Astrocyte (in vitro differentiated cells and primary cell): ENCODE measurements at places on chromosomes 12 and 14.

DNA sequence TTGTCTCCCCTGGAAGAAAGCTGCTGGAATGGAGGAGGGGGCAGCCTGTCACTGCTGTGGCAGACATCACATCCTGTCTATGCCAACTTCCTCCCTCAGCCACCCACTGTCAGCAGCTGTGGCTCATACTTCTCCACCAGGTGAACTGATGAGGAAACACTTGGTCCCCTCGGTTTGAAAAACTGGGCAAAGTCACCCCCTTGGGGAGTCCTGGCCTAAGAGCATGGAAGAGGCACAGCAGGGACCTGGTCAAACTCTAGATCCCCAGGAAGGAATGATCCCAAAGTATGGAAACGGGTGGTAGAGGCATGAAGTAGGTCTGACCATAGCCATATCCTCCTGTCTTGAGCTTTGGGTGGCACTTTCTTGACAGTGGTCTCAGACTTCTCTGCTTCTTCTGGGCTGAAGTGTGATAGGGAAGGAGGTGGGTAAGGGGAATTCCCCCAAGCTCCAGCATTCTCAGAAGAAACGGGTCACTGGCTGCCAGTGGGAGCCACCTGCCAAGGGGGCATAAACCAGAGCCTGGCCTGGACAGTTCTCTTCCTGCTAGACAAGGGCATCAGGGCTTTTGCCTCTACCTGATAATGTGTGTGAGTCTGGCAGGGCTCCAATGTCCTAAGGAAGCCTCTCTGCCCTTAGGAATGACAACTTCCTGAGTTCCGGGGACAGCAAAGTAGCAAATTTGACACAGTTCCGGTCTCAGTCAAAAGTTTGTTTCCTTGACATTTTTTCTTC is 36.0 kb downstream of the FMNL3 start:
- no peak for DNase-seq

DNA sequence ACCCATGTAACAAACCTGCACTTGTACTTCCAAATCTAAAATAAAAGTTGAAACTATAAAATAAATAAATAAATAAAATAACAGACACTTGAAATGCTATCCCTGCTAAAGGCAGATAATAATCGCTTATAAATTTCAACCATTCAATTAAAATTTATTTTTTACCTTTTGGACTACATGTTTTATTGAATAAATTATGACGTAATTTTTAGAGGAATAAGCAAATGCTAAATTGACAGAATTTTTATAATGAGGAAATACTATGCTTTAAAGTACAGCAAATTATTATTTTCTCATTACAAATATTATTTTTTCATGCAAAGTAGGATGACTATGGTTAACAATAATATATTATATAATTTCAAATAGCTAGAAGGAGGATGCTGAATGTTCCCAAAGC is 658.6 kb upstream of the LMO3 start:
- no peak for DNase-seq

DNA sequence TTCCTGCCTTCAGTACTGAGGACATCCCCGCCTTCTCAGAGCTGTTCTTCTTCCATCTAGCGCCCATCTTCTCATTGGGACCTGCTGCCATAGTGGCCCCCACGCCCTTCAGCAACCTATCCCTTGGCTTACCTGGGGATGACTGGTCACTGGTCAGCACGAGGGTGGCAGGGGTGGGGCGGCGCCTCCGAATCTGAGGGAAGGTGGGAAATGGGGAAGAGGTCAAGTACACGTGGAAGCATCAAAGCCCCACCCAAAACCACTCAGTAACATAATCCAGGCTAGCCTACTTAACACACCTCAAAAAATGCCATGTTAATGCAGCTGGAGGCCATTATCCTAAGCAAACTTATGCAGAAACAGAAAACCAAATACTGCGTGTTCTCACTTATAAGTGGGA is 4.3 kb downstream of the PPP1R1A start:
- DNase-seq, result no peak

- no peak for DNase-seq
These were observed 20.2 kb upstream of the PPP1R13B start for GRCh38 chr14:103867523-103867953.

DNA sequence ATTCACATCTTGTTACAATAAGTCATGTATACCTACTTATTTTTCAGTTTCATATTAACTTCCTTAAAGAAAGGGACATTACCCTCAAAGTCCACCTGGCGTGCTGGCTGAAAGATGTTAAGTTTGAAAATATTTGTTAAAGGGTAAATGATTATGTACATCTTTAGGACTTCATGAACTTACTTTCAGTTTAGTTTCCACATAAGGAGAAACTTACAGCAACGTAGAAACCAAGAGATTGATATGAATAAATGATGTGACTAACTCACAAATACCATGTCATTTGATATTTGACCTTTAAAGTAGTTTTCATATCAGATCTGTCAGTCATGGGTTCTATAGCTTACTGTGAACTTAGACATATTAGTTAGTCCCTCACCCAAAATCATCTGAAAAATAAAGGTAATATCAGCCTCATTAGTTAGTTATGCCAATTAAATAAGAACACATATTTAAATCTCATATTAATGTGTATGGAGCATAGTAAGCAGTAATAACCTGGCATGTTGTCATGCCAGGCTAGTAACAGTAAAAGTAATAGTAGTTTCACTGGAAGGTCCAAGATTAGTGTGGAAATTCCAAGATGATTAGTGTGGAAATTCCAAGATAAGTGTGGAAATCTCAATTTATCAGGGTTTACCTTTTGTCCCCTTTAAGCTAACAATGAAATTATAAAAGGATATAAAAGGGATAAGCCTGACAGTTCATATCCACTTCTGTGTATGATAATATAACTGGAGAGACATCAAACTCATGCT is 1.9 kb upstream of the CLEC2D start:
- peak; percentile 18 for DNase-seq

DNA sequence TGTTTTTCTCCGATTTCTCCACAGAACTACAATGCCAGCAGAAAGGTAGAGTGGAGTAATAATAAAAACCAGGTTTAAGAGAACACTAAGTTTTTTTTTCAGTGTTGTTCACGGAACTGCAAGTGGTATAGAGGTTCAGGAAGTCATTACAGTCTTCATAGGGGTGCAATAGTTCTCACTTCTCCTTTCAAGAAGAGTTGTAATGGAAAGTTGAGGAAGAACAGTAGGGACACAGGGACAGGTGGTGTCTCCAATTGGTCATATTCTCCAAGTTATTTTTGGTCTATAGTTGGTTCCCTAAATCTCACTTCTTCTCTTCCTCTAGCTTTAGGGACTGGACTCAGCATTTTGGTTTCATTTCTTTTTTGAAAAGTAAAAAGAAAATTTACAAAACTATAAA is 894.0 kb downstream of the NRXN3 start:
- no peak for DNase-seq

DNA sequence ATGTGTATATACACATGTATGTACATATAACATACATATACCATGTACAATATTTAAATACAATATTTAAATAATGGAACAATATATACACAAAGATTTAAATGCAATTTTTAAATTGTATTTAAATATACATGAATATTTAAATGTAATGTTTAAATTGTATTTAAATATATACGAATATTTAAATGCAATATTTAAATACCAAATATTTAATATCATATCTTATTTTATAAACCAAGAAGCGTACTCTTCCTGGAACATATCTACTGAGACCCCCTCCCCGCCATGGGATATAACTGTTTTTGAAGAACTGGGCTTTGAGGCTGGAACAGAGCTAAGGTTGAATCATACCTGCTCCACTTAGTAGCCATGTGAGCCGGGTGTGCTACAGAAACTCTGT is 29.8 kb upstream of the RIMBP2 start:
- no peak for DNase-seq

GRCh38 chr14:60981633-60982455 is 799 bp downstream of the SLC38A6 start:
- peak; percentile 89 for DNase-seq

DNA sequence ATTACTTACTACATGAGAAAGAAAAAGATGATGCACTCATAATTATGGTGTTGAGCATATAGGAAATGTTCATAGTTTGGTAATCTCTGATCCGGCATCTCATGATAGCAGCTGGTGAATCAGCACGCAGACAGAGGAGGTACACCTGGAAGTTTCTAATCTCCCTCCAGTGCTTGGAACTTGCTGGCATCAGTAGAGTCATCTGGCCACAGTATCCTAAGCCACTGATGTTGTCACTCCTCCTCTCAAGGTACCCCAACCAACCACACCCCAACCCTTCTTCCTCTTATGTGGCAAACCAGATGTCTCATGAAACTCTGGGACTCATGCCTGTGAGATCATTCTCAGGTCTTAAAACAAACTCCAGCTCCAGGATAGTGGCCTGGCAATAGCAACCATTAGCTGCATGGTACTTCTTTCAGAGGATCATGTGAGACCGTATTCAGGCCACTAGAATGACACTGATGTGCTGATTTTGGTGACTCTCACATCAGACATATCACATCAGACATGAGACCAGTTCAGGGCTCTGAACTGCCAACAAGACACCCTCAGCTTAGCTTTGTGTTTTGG is 143.0 kb downstream of the RASSF9 start:
- no peak for DNase-seq

DNA sequence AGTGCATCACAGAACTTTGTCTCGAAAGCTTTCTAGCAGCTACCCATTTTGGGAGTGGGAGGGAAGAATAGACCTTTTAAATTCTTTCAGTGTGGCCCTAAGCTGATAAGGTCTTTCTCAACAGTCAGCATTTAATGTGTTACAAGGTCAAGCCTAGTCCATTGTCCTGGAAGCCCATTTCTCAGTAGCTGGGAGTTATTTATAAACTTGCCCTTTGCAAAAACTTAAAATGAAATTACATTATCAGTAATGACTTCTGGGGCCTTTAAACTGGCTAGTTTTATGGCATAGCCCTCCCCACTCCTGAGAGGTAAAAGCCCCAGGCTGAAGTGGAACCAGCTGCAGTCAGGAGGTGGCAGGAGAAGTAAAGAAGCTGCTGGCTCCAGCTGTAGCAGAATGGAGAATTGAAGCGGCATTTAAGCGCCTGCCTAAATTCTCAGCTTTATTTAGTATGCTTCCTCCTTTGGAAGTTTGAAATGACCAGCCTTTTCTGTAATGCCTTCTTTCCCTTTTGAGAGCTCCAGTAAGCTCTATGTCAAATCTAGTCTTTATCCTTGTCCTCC is 12.4 kb downstream of the COPZ1 start:
- DNase-seq, result no peak

GRCh38 chr12:125357561-125357960 is 292.3 kb downstream of the AACS start:
- no peak for DNase-seq

- no peak for DNase-seq
These were observed 4.4 kb downstream of the ZFP36L1 start for GRCh38 chr14:68788275-68788995.

- DNase-seq, result no peak
These were observed 38.7 kb downstream of the ARID2 start for GRCh38 chr12:45768194-45768593.

DNA sequence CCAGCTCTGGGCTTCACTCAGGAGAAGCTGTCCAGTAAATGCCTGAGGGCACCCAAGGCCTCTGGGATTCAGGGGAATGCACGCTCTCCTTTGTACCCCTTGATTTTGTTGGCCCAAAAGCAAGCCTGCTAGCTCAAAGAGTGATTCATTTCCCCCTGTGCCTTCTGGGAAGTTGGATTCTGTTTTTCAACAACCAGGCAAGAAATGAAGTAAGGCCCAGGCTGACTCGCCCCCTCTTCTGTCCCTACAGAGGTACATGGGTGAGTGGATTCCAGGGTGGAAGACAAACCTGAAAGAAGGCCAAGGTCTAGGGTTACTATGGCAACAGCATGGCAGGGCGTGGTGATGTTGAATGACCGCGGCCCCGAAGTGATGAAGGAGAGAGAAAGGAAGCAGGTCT is 9.3 kb upstream of the SERPINA5 start:
- peak; percentile 39 for DNase-seq

DNA sequence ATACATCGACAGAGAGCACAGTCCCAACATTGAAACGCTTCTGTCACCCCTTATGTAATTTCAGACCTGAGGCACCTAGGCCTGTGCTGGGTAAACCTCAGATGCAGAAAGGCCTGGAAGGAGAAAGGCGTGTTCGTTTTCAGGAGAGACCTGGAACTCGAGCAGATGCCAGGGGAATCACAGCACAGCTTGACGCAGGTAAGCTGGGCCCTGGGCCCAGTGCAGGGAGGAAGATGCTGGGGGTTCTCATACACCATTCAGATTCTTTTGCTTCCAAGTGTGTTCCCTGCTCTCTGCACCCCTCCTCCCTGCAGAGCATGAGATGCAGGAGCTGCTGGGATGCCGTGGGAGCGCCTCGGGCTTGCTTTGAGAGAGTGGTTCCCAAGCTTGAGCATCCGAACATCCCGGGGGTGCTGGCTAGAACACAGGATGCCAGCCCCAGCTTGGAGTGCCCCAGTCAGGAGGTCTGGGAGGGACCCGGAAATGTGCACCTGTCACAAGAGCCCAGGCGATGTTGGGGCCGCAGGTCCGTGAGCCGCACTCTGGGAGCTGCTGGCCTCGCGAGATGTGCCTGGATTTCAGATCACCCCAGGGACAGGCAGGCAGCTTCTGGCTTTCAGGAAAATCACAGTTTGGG is 35.9 kb downstream of the FZD10 start:
- no peak for DNase-seq

DNA sequence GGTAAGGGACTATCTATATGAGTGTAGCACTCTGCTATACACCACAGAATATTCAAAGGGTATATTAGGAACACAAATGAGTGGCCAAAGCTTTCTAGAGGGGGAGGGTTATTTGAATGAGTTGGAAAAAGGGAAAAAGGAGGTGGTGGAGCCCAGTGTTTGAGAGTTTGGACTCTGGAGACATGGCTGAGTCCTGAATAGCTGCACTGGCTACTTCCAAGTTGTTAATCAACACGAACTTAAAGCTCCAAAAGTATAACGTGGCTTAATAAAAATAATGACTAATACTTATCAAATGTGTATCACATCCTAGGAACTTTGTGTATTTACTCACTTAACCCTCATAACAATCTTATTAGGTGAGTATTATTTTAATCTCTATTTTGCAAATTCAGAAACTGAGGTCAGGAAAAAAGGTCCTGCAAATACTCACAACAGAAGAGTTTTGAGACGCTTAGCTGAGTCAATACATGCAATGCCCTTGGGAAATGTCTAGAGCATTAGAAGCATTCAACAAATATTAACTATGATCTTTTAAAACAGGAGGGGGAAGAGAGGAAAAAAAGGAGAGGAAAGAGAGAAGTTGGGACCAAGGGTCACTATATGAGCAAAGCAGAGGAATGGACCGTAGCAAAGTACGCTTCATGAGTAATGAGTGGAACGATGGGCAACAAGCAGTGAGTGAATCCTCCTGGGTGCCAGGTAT is 189.5 kb upstream of the HMGA2 start:
- peak; percentile 70 for DNase-seq
